Effector memory CD4-positive, alpha-beta T cell (primary cell): ENCODE measurements at places on chromosomes 1 and 21.

GRCh38 chr1:71080230-71080738, 551 bp downstream of the ZRANB2 start:
- DNase-seq: no peak

- DNase-seq: no peak
These were observed 90.7 kb downstream of the MRPL37 start for GRCh38 chr1:54290506-54291184.

DNA sequence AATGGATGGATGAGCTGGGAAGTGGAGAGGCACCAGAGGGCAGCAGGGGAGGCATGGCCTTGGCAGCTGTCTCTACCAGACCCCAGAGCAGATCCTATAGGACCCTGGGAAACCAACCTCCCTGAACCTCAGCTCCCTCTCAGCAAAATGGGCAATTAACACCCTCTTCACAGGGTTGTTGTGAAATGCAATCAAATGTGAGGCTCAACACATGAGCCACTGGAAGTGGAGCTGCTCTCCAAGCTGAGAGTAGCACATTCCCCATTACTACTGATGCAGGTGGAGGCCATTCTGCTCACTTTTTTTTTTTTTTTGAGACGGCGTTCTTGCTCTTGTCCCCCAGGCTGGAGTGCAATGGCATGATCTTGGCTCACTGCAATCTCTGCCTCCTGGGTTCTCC, 6.5 kb upstream of the SYNC start:
- no peak for DNase-seq

GRCh38 chr1:98870959-98871903, 133.4 kb downstream of the PLPPR5 start:
- peak; percentile 47 for DNase-seq

DNA sequence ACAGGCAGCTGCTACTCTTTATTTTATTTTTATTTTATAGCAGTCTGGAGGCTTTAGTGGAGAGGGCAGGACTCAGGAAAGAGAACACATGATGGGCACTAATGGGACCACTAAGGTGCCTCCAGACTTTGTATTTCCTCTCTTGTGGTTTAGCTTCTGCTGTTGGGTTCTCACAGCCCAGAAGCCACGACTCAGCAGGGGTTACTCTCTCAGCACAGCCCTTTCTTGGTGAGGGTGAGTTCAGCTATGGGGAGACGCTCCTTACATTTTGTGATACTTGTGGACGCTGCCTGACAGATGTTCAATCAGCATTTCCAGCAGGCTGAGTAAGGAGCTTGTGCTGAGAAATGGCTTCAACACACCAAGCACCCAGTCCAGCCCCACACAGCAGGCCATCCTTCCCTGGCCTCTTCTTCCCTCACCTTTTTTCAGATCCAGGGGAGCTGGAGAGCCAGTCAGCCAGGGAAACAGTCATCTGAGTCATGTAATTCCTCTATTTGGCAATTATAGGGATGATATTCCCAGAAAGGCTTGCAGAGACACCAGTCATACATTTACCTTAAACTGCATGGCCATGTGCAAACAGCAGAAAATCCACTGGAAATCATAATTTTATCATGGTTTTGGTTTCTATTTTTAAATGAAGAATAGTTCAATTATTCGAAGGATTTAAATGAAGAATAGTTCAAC, 53.2 kb upstream of the RAB3GAP2 start:
- no peak for DNase-seq

DNA sequence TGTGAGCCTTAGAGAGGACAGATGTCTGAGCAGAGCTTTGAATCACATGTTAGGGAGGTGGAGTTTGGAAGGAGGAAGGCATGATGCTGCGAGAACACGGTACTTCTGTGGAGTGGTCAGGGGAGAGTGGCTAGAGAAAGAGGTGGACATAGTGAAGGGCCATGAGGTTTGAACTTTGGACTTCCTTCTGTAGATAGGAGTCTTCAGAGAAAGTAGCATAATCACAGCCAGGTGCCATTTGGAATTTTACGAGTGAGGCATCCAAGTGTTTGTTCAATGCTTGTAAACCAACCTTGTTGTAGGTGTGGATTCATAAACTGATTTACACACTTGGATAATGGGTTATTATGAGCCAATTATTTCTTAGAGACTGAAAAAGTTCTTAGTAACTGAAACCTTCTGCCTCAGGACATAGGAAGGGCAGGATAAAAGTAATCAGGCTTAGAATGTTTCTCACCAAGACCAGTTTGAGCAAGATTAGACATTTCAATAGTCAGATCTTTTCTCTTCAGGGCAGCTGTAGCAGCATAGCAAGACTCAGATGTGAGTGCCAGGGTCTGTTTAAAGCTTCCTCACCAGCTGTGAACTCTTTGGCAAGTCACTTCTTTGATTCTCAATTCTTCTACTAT, 83.5 kb upstream of the HMCN1 start:
- no peak for DNase-seq
